ENCODE measurements at places on chromosomes 3 and 15.
A peak's percentile ranks its signal among the peaks of the same experiment; 100 is the strongest.

DNA sequence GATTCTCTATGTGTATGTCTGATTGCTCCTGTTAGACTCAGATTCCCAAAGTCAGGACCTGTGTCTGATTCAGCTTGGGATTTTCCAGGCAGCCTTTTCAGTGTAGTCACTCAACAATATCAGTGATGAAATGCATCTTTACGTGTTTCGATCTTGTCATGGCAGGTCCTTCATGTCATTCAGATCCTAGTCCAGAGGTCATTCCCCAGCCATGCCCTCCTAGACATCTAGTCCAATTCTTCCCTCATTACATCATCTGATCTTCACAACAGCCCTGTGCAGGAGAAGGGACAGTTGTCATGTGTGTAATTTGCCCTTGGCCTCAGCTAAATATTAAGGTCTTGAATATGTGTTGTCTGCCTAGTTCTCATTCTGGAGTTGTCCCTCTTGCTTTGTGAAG lies 153.2 kb upstream of the NR2E3 start:
- no peak for DNase-seq

DNA sequence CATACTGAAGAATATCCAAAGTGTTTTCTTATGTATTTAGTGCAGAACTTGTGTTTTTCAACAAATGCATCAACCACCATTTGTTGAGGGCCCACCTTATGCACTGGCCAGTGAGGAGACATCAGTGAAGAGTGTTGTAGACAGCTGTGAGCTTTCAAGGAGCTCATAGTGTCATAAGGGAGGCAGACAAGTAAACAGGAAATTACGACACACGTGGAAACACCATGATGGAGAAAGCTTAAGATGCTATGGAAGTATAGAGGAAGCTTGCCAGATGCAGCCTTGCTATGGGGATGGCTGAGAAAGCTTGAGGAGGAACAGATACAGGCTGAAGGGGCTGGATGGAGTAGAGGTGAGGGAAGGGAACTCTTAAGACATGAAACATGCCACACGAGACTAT lies 50.8 kb upstream of the PSMD6 start:
- no peak for DNase-seq

DNA sequence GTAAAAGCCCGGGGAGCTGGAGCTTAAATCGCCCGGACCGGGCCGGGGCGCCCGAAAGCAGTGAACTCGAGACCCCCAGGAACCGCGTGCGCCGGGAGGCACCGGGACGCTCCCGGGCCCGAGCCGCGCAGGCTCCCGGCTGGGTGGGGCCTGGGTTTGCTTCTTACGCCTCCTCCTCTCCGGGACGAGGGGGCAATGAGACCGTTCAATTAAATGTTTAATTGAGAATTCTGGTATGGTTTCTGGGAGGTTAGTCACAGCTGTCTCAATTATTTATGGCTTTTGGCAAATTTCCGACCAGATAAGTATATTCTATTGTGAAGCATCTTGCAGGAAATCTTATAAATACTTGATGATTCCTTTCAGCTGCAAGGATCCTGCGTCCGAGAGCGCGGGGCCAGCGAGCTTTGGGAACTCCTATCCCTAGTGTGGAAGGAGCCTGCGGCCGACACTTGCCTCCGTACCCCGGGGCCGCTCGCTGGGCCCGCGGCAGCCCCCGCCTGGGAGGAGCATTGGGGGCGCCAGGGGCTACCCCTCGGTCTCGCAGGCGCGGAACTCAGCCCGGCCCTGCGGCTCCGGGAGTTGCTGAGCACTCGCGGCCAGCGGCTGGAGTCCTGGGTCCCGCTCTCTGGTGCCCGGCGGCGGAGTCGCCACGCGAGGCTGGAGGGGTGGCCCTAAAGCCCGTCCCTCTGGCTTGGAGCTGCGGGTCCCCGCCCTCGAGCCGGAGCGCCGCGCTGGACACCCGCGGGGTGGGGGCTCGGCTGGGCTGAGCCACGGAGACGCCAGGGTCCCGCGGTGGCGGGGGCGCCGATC lies 10.3 kb downstream of the ISL2 start:
- DNase-seq: peak; percentile 74

GRCh38 chr3:177263615-177264368 lies 66.5 kb upstream of the TBL1XR1 start:
- DNase-seq: peak; percentile 64

GRCh38 chr15:35170207-35170606 lies 85.1 kb upstream of the NANOGP8 start:
- no peak for DNase-seq

DNA sequence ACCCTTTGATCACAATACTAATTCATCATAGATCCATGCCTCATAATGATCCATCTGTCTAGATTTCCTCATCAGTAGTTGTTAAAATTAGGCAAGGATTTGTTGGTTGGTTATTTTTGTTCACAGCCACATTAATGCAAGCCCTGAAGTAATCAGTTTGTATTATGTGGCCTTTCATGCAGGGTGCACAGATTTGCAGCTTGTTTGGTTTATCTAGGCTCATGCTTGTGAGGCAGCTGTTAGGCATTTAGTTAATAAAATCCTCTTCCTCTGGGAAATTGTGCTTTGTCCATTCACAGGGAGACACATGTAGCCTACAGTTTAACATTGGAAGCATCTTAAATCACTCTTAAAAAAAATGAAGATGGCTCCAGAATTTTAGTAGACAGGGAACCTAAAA lies 162.8 kb upstream of the ZNF385D start:
- DNase-seq: no peak

DNA sequence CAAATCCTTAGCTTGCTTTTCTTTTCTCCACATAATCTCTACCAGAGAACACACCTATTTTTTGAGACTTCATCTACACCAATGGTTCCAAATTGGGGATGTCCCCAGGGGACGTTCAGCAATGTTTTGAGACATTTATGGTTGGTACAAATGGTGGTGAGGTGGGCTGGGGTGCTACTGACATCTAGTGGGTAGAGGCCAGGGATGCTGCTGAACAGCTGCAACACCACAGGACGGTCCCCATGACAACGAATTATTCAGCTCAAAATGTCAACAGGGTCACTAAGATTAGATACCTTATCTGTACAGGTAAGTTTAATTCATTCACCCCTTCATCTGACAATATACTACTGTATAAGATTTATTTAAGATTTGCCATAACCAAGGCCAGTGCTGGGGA lies 14.4 kb downstream of the GK5 start:
- peak; percentile 47 for DNase-seq

- no peak for DNase-seq
Measured at GRCh38 chr15:59196416-59196815, 10.2 kb upstream of the LDHAL6B start.

DNA sequence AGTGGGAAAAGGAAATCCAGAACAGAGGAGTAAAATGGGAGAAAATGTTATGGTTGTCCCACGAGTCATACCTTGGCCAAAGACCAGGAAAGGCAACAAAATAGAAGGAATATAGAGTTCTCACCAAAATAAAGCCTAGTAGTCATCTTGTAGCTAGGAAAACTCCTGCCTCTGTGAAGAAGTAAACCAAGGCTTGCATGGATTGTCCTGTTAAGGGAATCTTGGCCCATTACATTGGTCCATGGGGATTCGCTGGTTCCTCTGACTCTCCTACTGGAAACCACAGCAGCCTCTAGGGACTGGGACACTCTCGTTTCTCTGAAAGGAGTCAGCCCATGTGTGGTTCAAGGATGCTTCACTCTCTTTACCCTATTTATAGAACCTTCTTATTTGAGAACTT lies 62.9 kb upstream of the FNDC3B start:
- DNase-seq: no peak

DNA sequence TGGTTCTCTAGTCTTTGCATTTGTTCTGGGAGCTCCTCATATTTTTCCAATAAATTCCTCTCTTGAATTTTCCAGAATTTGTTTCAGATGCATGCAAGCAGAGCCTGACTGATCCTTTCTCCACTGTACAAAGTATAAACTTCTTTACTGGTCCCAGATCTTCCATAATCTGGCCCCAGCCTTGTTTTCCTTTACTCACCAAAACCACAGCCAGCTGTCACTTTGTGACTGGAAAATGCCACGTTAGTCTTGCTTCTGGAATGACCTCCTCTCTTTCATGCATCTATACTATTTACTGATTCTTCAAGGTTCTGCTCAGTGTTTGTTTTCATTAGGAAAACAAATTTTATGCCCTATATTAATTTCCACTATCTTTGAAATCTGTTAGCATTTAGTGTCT lies 60.4 kb upstream of the SPPL2A start:
- DNase-seq: no peak

GRCh38 chr3:85054579-85054978 lies 95.8 kb downstream of the CADM2 start:
- DNase-seq: no peak

DNA sequence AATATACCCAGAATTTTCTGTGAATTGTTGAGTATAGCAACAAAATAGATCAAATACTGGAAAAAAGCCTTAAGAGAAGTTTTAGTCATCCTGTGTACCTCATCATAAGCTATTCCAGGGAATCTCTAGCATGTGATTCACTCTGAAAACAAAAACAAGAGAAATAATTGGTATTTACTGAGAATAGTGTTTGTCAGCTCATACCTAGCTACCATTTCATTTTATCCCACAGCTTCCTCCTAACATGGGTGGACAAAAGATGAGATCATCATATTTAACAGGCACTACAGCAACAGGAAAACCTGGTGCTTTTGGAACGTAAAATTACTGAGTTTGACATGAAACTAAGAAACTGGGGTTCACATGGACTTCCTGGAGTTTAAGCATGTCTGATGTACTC lies 753.5 kb upstream of the NECTIN3 start:
- no peak for DNase-seq

DNA sequence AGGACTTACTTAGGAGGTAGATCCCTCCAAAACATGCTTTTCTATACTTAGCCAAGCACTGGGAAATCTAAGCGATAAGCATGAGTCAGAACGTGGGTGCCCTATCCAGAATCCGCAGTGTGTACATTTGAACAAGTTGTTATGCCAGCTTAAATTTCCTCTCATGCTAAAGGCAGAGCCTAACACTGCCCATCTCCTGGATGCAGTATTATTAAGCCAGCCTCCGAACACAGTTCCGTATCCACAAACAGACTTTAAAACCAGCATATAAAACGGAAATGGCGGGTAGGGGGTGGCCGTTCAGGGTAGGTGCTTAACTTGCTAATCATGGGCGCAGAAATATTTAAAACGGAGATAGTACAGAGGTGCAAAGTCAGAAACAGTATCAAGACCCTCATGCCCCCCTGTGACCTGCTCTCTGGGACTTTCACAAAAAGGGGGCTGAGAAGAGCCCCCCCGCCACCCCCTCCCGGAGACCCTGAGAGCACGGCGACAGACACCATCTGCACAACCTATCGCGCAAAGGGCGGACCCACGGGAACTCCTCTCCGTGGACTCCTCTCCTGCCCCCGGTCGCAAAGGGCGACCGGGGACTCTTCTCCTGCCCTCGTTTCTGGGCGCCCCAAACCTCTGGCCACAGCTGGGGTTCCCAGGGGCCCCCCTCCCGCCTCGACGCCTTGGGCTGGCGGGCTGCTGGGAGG lies 889 bp upstream of the LRRIQ4 start:
- DNase-seq: peak; percentile 82

DNA sequence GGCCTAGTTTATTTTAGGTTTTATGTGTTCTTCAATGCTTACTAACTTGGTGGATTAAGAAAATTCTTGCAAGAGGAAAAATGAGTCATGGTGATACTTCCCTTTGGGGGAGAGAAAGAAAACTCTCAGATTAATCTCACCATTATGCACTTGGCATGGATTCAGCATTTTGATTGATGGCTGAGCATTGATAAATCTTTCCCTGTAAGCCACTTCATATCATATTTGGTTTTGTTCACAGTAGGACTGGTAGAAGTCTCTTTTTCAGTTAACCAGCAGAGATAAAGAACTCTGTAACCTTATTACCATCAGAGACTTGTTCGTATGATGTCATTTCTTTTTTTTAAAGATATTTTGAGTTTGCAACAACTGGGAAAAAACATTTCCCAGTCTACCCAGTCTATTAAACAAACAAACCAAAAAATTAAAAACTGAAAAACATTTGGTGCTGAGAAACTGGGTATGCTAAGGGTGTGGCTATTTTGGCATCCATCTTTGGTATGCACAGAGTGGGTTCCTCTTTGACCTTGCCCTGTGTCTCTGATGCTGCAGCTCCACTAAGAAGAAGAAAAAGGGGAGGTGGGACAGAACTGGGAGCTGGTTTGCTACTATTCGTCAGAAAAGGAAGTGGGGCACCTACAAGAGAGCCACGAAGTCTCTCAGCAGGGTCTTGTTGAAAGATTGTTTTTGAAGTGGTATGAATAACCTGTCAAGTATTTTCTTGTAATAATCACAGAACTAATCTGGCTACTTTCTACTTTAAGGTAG lies 17.2 kb downstream of the TMOD3 start:
- DNase-seq: peak; percentile 87

GRCh38 chr3:42856544-42856943 lies 19.1 kb downstream of the CYP8B1 start:
- DNase-seq: no peak

- DNase-seq: no peak
Measured at GRCh38 chr3:83601704-83602103, 1357.1 kb upstream of the CADM2 start.

GRCh38 chr15:29480278-29480677 lies 210.7 kb upstream of the NSMCE3 start:
- no peak for DNase-seq

- DNase-seq: no peak
Measured at GRCh38 chr15:94383041-94383440, 151.7 kb downstream of the MCTP2 start.

- peak; percentile 53 for DNase-seq
Measured at GRCh38 chr3:195226900-195227447, 44.0 kb downstream of the XXYLT1 start.

DNA sequence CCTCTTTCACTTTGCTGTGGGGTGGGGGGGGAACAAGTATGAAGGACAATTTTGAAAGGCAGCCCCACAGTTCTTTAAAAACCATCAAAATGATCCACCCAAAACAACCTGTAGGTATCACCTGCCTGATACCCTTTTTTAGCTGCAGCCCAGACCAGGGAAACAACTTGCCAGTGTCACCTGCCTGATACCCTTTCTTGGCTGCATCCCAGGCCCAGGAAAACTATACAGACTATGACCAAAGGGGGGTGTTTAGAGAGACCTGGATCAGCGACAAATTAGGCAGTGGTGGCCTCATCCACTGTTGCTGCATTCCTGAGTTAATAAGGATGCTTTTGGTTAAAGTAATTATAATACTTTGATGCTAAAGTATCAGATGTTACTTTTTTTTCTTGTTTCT lies 122.0 kb downstream of the VPS13C start:
- no peak for DNase-seq

- DNase-seq: peak; percentile 21
Measured at GRCh38 chr3:38397320-38397719, 50.7 kb downstream of the XYLB start.

GRCh38 chr3:187802928-187803259 lies 57.6 kb upstream of the BCL6 start:
- DNase-seq: no peak

DNA sequence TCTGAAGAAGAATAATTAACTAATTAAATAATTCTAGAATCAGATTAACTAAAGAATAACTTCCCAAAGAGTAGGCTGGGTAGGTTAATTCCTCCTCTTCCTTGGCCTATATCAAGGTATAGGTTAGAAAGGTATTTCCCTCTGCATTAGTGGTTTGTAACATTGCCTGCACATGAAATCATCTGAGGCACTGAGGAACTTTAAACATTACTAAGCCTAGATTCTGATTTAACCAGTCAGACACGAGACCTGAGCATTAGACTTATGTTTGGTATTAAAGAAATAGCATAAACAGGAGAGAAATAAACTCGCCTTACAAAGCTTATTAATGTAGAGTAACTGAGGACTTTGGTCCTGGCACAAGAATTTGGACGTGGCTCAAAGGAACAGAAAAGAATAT lies 84.2 kb downstream of the FGF7 start:
- DNase-seq: no peak

- no peak for DNase-seq
Measured at GRCh38 chr3:113828600-113828999, 10.0 kb upstream of the GRAMD1C start.

- DNase-seq: no peak
Measured at GRCh38 chr3:193641440-193641775, 48.4 kb downstream of the OPA1 start.

All from common myeloid progenitor, CD34-positive (primary cell).